SJSA1 (cell line): ENCODE measurements at places on chromosomes 16 and 17.

DNA sequence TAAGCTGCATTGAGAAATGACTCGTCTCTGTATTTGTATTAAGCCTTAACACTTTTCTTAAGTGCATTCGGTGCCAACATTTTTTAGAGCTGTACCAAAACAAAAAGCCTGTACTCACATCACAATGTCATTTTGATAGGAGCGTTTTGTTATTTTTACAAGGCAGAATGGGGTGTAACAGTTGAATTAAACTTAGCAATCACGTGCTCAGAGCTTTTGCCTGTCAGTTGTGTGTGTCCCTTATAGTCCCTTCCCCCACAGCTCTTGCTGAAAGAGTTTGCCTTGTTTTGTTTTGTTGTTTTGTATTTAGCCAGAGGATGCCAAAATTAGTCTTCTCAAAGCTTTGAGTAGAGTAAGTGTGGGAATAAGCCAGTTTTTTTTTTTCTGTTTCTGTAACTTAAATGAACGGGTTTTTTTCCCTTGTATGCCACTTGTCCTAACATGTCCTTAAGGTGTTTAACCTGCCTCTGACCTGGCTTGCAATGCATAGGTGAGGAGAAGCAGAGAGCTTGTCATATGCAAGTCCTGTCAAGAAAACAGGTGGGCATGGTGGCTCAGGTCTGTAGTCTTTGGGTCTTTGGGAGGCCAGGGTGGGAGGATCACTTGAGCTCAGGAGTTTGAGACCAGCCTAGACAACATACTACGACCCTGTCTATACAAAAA lies 4.6 kb upstream of the MAPK8IP3 start:
- DNase-seq = no peak

DNA sequence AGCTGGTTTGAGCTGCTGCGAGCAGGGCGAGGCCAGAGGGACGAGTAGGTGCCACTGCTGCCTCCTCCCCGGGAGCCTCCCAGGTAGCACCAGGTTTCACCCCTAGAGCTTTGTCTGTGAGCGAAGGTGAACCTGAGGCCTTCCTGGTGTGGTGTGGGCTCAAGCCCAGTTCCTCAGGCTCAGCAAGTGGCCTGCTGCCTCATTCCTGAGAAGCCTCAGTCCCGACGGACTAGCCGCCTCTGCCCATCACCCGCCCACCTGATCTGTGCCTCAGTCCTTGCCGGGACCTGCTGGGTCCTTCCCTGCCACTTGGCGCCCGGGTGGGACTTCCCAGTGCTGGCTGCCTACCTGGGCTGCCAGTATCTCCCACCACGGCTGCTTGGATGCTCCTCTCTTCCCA lies 1.7 kb downstream of the NLRC3 start:
- no peak for DNase-seq

- no peak for DNase-seq
These were observed 8.9 kb upstream of the NME1 start for GRCh38 chr17:51144266-51145022.

GRCh38 chr16:56886296-56886695 lies 21.3 kb downstream of the SLC12A3 start:
- no peak for DNase-seq

DNA sequence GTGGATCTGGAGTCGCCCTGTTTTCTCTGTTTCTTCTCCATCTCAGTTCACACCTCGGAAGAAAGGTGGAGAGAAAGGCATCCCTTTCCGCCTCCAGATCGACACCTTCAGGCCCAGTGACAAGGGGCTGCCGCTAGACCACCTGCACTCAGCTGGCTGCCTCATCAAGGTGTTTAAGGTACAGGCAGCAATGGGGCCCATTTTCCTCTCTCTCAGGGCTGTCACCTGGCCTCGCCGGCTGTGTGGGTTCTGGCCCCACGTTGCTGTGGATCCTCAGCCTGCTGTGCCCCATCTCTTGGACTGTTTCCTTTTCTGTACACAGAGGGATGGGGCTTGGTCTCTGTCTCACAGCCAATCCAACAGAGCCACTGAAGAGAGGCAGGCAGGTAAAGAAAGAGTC lies 17.4 kb upstream of the STAC2 start:
- no peak for DNase-seq

DNA sequence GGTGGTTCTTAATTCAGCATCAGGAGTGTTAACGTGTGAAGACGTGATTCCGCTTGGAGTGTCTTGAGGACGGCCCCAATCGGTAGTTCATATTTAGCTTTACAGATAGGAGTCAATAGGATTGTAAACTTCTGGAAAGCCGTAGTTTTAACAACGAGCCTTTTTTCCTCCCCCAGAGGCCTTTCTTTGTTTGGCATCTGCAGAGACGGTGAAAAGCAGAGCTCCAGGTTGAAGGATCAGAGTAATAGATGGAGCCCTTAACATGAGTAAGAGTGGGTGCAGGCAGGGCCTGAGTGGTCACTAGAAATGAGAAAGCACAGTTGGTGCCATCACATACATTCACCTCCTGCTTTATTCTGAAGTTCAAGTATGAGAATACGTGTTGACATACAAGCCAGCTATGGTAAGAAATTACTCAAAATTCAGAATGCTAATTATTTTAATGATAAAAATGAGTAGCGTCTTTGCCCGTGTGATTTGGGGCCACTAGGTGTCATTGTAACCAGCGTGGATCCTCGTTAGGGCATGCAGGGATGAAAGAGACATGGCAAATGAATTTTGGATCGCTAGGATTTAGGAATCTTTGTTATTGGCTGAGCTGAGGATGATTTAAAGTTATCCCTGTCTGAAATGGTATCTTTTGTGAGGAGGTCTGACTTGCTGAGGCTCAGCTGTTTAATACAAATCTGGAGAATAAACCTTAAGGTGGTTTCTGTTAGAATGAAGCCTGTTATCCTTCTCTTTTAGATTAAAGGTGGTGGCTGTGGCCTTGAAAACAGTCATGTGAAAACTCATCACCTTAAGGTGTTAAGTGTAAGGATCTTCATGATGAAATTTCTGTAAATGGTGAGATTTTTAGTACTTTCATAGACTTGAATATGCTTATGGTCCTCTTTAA lies 18.6 kb downstream of the PRCD start:
- no peak for DNase-seq

GRCh38 chr16:28181515-28181914 lies 30.2 kb downstream of the XPO6 start:
- peak; percentile 89 for DNase-seq

- DNase-seq = no peak
These were observed 50.9 kb downstream of the TEX2 start for GRCh38 chr17:64212122-64212521.

DNA sequence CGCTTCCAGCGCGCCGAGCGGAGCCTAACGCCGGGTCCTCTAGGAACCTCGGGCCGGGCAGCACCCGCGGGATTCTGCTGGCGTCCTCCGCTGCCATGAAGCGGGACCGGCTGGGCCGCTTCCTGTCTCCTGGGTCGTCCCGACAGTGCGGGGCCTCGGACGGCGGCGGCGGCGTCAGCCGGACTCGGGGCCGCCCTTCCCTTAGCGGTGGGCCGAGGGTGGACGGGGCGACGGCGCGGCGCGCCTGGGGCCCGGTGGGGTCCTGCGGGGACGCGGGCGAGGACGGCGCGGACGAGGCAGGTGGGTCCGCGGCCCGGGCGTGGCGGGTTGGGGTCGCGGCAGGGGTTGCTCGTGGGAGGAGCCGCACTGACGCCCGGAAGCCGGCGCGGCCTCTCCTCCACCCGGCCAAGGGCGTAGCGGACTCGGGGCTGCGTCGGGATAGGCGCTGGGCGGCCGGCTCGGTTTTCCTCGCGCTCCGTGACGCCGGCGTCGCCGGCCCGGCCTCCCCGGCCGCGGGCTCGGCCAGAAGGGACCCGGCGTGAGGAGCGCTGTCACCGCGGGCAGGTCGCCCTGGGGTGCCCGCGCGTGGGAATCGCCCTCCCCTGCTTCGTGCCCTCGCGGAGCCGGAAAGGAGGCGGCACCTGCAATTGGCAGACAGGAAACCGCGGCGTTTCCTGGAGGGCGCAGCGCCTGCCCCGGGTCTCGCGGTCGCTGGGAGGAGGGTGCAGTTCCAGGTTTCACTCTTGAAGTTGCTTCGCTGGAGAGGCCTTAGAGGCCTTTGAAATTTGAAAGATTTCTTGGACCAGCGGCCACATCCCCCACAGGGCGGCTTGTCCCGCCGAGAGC lies 432 bp downstream of the ZNF276 start:
- DNase-seq = peak; percentile 71

DNA sequence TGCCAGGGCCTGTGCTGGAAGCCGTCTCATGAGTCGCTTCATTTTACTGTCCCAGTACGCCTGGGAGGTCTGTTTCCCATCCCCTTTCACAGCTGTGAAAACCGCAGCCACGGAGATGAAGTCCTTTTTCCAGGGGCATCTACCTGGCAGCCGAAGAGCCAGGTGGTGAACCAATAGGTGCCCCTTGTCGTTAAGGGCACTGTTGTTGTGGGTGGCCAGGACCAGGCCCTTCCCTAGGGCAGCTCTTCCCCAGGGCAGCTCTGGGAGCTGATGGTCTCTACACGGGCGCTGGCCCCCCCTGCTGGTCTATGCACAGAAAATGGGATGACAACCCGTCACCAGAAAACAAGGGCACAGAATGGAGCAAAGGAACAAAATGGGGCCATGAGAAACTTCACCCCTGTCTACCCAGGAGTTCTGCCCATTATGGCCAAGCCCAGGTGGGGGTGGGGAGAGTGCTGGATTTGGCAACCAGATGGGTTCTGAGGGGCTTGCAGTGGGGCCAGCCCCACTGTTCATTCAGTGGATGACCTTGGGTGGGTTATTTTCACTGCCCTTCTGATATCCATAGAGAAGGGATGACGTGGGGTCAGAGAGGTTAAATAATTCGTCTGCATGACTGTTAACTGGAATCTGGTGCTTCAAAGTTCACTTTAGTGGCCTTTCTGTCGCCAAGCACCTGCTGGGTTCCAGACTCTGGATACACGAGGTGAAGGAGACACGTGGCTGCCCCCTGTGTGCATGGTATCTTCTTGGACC lies 11.5 kb downstream of the RMI2 start:
- peak; percentile 88 for DNase-seq

DNA sequence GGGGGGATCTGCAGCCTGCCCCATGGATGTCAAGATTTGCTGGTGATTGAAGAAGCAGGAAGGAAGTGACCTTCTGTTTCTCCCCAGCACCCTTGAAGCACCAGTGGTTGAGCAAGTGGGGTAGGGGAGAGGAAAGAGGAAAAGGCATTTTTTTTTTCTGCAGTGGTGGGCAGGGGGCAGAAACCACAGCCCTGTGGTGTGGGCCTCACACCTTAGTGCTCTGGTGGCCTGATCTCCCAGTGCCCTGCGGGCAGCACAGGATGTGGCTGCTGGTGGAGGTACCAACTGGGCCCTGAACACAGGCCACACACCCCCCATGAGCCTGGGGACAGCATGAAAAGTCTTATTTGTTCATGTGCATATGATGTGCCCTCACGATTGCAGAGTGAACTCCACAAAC lies 7.1 kb downstream of the ITGAD start:
- no peak for DNase-seq

DNA sequence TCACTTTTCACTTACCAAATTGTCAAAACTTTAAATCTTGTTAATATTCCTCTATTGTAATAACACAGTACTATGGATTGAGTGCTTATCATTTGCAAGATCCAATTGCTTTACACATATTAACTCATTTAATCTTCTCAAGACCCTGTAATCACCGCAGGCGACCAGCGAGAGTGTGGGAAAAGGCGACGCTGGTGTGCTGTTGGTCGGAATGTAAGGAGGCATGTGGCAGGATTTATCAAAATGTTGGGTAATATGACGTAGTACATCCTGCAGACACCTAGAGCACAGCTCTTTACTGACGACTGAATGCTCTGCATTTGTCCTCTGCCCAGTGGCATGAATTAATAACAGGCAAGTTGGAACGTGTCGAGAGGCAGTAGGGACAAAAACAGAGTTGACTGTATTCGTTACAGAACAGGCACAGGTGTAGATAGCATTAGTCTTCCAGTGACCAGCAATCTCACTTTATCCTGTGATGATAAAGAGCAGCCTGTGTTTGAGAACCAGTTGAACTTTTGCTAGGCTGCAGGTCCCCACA lies 80.3 kb downstream of the TNRC6C start:
- no peak for DNase-seq

DNA sequence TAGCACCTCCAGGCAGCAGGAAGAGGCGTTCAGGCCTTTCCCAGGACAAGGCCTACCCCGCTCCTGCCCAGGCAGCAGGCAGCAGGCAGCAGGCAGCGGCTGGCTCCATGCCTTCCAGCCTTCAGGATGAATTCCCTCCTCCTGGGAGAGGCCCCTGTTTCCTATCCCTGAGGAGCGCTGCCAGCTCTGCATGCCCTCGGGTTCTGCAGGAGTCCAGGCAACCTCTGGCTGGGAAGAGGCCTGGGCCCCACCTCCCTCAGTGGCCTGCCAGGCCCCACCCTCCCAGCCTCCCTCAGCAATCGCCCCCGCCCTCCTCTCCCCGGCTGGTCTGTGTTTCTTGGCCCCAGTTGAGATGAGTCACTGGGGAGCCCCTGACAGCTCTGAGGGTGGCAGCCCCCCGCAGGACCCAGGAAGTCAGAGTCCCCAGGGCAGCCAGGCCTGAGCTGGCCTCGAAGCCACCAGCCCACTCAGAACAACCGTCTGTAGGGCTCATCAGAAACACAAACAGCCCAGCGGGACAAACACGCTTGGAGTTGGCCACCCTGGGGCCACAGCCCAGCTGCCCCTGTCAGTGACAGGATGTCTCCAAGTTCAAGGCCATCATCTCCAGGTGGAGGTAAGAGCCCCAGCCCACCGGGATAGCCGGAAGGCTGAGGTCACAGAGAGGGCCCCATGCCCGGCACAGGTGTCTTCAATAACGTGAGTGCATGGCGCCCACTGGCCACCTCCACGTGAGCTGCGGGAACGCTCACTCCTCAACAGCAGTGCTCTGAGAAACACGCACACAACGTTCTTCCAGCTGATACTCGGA lies 39.5 kb upstream of the CIBAR2 start:
- peak; percentile 88 for DNase-seq

- DNase-seq = no peak
These were observed 541 bp downstream of the GPT2 start for GRCh38 chr16:46884513-46885293.

DNA sequence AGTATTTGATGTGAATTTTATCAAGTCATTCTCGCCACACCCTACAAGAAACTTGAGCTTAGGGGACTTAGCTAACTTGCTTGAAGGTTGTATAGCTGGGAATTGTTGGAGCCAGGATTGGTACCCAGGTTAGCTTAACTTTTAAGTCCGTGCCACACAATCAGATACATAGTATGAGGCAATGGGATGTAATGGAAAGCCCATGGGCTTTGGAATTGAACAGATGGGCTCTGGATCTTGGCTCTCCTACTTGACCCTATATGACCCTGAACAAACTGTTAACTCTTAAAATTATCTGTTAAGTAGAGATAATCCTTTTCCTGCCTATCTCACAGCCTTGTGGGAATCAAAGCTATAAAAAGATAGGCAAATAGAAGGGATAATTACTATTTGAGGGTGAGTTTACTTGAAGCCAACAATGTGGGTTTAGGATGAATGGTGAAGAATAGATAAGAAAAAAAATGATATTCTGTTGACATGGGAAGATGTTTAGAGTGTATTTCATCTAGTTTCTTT lies 51.9 kb upstream of the CACNG3 start:
- no peak for DNase-seq

DNA sequence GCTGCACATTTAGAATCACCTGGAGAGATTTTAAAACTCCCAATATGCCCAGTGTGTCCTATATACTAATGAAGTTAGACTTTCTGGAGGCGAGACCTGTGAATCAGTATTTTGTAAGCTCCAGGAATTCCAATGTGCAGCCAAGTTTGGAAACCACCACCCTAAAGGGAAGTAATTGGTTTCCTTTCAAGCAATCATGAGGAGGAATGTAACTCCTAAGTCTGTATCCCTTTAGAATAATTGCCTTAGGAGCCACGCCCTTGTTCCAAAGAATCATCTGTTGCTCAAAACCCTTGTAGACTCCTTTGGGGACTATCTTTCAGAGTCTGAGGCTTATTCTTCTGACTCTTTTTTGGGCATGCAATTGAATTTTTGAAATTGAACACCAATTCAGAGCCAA lies 84.4 kb downstream of the DNAH9 start:
- no peak for DNase-seq
